ENCODE measurements at places on chromosomes 4 and X. TPM values are rescaled to one million over a fixed set of nuclear protein-coding genes. Genes with fewer than 3 reads are reported as not detected.

The FAT4 gene
- 7.4 TPM for total RNA-seq

The MAGEA11 gene
- total RNA-seq: not detected

The RAB33A gene
- total RNA-seq: 5.1 TPM

The CLGN gene
- total RNA-seq: 22.7 TPM

The ADH6 gene
- not detected for total RNA-seq

The TLR8 gene
- not detected for total RNA-seq

The FGG gene
- not detected for total RNA-seq

The RBMXL3 gene
- total RNA-seq: not detected

The ITGB1BP2 gene
- total RNA-seq: 0.99 TPM

The CCKAR gene
- not detected for total RNA-seq

The UCP1 gene
- total RNA-seq: 0.28 TPM

The CCDC160 gene
- total RNA-seq: 21.6 TPM

All from neural progenitor cell (in vitro differentiated cells).